Esophagus squamous epithelium (tissue), 5 donors: ENCODE measurements at places on chromosomes 13 and 19.

DNA sequence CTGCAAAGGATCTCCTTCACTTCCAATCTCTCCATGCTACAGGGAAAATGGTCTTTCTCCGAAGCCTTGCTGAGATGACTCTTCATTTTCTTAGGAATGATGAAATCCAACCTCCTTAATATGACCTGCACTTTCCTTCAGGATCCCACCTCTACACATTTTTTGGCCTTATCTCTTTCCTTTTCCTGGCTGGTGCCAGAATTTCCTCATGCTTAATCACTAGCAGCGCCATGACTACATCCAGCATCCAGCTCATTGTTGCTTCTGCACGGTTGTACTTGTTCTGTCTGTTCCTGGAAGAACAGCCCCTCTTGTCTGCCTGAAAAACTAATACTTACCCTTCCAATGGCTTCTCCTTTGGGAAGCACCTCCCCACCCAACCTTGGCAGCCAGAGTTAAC lies 68.4 kb downstream of the TEX26 start:
- DNase-seq, result no peak

DNA sequence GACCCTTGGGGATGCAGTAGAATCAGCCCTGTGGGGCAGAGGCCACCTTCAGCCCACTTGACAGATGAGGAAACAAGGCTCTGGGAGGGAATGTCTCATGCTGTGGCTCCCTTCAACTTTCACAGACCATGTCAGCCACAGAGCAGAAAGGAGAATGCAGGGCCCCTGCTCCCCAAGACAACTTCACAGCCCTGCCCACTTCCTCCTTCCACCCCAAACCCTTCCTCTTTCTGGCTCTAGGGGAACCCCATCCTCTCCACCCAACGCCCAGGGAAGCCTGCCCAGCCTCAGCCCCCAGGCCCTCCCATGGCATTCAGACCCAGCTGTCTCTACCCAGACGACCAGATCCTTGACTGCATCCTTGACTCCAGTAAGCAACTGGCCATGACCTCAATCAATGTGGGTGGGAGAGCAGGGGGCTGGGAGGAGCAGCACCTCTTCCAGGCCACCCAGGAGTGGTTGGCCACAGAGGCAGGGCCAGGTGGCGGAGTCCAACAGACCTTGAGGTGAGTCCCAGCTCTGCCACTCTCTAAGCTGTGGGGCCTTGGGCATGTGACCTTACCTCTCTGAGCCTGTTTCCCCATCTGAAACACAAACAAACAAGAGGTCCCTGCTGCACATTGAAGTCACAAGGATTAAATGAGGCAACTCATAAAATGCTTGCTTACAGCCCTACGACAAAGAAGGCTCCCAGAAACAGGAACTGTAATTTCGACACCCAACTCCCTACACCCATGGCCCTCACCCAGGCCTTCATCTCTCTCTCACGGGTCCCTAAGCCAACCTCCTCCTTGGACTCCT lies 15.8 kb downstream of the DEDD2 start:
- DNase-seq, result no peak

GRCh38 chr13:86870444-86870843 lies 800.7 kb upstream of the SLITRK5 start:
- DNase-seq, result no peak

DNA sequence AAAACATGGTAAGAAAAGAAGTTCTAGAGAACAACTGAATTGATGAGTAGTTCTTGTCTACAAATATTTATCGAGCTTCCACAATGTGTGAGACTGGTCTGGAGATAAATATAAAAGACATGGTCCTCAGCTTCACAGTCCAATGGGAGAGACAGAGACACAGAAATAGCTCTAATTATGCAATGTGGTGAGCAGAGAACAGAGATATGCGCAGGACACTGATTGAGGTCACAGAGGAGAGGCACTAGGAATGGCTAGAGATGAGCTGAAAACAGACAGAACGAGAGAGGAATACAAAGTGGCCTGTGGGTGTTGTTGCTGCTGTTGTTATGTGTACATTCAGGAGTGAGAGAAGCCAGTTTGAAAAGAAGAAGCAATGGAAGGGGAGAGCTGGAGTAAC lies 53.2 kb downstream of the GPALPP1 start:
- no peak for DNase-seq

GRCh38 chr19:53311044-53311443 lies 22.5 kb upstream of the ZNF845 start:
- no peak for DNase-seq

DNA sequence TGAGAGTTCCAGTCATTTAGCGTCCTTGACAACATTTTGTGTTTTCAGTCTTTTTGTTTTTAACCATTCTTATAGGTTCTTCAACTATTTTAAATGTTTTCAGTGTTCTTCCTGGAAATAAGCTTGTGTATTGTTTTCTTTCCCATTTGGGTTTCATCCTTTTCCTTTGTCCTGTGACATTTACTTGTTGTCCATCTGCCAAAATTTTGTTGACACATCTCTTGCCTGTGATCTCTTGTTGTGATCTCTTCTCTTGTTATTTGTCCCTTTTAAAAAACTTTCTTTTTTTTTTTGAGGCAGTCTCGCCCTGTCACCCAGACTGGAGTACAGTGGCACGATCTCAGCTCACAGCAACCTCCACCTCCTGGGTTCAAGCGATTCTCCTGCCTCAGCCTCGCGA lies 96.5 kb downstream of the PDS5B start:
- no peak for DNase-seq

DNA sequence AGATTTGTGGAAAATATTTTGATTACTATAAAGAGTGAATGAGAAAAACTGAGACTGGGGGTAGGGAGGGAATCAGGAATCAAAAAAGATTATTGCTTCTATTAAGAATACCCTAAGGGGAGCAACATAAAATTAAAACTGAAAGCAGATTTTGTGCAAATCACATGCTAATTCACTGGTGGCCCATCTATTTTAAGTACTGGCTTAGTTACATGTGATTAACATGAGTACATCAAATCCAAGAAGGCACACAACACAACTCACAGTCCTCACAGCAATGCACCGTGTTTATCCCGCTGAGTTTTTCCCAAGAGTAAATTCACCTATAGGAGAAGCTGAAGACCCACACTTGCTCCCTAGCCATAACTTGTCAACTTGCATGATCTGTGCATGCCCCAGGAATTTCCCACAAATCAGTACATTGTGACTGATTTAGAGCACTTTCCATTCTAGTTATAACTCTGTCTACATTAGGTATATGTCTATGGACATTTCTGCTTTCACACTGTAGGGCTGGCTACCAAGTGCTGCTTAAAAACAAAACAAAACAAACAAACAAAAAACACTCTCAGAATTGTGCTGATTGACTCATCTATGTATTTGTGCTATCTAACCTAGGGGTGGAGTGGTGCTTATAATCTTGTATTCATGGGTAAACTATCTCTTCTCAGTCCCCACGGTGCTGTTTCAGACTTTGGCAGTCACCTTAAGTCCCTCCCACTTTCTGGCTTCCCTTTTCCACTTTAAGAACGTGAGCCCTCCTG lies 24.3 kb downstream of the AMER2 start:
- DNase-seq, result no peak

DNA sequence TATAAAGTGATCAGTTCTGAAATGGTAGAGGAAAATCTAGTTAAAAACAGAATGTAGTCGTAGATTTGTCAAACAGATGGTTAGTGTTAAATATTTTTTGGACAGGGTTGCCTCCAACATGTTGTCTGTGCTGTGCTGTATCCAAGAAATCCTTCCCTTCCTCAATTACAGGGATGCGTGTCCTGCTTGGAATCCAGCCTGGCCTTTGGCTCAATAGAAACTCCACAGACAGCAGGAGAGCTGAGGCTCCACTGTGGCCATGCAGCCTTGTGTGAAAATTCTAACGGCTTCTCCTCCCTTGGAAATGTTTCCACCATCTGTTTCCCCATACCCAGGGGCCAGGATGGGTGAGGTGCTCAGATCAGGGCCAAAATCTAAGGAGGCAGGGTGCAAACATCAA lies 67.7 kb upstream of the USP29 start:
- DNase-seq, result no peak

DNA sequence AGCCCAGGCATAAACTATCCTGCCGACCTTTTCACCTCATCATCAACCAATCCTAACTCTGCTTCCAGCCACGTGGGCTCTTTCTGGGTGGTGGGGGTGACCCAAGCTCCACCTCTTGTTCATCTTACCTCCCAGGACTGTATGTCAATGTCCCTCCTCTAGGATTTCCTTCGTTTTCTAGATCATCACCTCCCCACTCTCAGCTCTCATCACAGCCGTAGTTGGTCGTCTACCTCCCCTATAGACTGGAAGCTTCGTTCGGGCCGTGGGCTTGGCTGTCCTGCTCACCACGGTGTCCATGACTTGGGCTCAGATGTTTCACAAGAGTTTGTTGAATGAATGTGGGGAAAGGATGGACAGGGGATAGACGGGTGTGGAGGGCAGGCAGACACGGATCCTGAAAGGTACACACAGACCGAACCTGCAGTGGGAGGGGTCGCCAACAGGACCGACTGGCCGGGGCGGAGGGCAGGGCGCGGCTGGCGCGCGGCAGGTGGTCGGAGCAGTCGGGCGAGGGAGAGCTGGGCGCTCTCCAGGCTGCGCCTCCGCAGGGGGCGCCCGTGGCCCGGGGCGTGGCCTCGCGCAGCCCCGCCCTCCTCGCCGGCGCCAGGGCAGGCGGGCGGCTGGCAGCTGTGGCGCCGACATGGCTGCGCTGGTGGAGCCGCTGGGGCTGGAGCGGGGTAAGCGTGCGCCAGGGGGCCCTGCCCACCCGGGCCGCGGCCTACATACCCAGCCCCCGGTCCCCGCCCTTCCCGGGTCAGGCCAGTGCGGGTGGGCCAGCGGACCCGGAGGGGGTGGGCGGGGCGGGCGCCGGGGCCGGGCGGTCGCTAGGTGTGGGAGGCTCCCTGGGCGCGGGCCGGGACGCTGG lies at the start of gene LIN7B:
LIN7B (plus strand) TSS at position 609 of the 868 bp plus-strand sequence; CDS start at position 644, 35 bp downstream.
- no peak for DNase-seq

DNA sequence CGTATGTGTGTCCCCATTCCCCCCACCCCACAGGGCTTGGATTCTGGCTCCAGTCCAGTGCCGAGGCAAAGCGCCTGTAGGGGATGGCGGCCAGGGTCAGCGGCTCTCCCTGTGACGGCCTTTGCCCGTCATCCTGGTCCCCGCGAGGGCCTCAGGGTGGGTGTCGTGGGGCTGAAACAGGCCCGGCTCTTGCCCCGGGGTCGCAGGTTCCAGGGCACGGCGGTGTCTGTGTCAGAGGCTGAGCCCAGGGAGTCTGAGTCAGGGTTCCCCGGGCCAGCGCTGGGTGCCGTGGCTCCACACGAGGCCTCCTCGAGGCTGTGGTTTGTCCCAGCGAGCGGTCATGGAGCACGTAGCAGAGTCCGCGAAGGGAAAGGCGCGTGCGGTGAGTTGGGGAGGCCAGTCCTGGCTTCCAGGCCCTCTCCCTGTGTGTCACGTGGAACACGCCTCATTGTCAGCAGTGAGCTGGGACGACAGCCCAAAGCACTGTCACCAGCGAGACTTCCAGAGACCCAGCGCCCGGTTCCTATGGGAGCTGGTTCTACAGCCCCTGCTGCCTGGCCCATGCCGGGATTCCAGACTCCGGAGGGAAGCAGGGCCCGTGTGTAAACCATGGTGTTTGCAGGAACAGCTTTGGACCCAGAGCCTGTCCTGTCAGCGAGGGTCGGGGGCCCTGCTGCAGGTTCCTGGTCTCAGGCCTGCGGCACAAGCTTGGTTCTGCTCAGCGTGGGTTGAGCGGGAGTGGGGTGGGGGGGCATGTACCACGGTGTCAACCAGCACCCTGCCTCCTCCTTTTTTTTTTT lies 13.4 kb downstream of the NCLN start:
- no peak for DNase-seq

GRCh38 chr13:40213779-40214178 lies 452.7 kb downstream of the FOXO1 start:
- no peak for DNase-seq

- no peak for DNase-seq
Measured at GRCh38 chr19:18597809-18598660, 8.6 kb downstream of the CRLF1 start.

DNA sequence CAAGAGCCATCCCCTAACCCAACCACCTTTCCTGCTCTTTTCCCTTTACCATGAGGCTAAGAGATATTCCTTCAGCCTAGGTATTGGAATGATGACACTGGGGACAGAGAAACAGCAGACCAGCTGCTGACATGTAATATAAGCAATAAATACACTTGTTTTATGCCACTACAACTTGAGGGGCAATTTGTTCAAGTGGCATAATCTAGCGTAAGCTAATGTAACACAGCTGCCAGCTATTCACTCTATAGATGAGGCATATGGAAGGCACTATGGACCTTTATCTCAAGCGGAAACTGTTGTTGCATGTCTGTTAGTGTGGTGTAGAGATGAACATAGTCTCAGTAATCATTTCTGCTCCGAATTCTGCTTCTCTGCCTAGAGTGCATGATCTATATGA lies 111.1 kb downstream of the STARD13 start:
- DNase-seq, result no peak

GRCh38 chr19:10295305-10295846 lies 5.6 kb downstream of the ICAM5 start:
- no peak for DNase-seq

- DNase-seq, result no peak
Measured at GRCh38 chr19:47523473-47523872, 8.6 kb upstream of the NAPA start.

- no peak for DNase-seq
Measured at GRCh38 chr13:113399755-113400149, 35.8 kb upstream of the GRTP1 start.

DNA sequence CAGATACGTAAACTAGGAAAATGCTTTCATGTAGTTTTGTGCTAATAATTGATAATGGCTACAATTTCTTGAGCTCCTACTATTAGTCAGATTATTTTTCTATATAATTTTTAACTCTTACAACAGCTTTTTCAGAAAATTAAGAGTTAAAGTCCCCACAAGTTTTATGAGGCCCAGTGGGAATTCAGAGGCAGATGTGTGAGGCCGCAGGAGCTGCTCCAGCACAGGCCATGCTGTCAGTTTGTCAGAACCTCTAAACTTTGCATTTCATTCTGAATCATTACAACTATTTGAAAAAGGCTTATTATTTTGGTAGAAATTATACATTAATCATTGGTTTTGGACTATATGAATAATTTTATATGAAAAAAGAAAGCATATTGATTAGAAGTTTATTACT lies 370.8 kb downstream of the MYO16 start:
- no peak for DNase-seq

- DNase-seq, result no peak
Measured at GRCh38 chr19:43469160-43469480, 3.7 kb upstream of the LYPD3 start.

DNA sequence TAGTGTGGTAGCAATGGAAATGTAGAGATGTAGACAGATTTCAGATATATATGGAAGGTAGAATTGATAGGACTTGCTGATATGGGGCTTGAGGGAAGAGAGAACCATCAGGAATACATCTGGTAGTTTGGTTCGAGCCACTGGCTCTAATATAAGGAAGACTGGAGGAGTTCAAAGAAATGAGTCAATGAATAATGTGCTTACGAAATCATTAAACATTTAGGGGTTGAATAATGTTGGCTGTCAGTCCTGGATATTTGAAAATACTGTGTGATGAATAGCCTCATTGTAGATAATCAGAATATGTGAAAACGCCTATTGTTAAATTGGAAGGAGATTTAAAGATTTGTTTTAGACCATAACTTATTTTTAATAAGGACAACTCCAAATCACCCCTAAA lies 21.6 kb downstream of the SGCG start:
- DNase-seq, result no peak
